ENCODE measurements at places on chromosomes 6 and 20.

GRCh38 chr6:23277521-23278179 is 708.3 kb downstream of the HDGFL1 start:
- DNase-seq: no peak

DNA sequence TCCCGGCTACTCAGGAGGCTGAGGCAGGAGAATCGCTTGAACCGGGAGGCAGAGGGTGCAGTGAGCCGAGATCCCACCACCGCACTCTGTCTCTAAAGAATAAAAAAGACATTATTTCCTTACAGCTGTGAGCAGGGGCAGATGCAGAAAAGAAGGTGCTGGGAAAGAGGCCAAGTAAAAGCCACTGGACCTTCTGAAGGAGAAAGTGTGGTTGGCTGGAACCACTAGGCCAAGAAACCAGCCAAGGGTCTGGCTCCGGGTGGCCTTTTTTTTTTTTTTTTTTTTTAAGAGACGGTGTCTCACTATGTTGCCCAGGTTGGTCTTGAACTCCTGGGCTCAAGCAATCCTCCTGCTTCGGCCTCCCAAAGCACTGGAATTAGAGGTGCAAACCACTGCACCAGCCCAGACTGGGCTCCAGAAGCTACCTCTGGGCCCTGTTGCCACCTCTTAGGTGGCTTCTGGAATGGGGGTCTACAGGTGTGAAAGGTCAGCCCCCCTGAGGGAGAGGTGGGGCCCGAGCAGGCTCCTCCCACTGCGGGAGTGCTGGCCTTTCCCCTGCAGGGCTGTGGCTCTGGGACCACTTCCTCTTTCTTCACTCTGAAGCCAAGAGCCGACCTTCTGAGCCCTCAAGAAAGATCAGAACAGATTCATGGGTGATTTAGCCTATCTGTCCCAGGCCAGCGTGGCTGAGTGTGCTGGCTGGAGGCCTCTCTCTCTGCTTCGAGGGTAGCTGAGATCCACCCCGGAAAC is at the start of gene FGD2:
Gene FGD2, plus strand, starts transcription at position 595 of the 750 bp plus-strand sequence. CDS start 163 bp downstream, outside the sequence.
- DNase-seq: no peak

- DNase-seq: no peak
These were observed 22.6 kb downstream of the PLCB1 start for GRCh38 chr20:8154638-8155037.

- DNase-seq: peak; percentile 61
These were observed 113.3 kb upstream of the SSTR4 start for GRCh38 chr20:22921595-22922421.

DNA sequence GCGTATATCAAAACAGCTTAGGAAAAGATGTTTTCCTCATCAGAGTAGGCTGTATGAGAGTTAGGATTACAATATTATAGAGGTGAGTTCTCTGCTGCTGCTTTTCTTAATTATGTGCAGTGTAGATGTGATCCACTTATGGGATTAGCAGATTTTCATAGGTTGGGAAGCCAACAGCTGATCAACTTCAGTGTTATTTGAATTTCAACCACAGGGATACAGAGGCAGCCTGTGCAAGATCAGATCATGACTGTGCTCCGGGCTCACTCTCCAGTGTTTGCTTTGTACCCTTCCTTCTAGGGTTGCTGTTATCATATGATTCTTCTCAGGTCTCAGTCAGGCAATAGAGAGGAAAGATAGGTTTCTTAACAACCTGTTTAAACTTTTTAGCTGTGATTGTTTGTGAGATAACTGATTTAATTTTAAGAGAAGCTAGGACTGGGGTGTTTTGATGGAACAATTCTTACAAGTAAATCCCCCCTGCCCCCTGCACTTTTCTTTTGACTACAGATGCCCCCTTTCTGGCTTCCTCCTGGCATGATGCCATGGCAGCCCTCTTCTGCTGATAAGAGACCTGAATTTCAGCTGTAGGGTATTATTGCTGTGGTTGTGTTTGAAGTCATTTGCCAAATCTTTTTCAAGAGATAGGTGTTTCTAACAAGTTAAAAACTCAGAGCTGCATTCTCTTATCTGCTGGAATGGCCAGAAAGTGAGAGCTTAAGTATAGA is 8.5 kb downstream of the RNF8 start:
- DNase-seq: no peak

GRCh38 chr6:71053475-71053874 is 96.6 kb upstream of the B3GAT2 start:
- no peak for DNase-seq

DNA sequence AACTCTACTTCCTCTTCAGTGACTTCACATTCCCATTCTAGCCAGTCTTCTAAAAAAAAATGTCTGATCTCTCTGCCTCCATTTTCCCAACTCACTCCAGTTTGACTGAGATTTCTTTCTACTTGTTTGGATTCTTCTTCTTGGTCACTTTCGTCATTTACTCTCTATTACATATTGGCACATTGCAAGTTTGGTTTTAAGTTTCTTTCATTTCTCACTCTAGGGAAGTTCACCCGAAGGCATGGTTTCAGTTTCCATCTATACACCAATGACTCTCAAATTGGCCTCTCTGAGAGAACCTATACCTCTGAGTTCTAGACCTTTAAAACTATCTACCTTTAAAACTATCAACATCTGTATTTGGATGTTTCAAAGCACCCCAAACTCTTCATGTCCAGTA is 51.3 kb downstream of the CD109 start:
- no peak for DNase-seq

DNA sequence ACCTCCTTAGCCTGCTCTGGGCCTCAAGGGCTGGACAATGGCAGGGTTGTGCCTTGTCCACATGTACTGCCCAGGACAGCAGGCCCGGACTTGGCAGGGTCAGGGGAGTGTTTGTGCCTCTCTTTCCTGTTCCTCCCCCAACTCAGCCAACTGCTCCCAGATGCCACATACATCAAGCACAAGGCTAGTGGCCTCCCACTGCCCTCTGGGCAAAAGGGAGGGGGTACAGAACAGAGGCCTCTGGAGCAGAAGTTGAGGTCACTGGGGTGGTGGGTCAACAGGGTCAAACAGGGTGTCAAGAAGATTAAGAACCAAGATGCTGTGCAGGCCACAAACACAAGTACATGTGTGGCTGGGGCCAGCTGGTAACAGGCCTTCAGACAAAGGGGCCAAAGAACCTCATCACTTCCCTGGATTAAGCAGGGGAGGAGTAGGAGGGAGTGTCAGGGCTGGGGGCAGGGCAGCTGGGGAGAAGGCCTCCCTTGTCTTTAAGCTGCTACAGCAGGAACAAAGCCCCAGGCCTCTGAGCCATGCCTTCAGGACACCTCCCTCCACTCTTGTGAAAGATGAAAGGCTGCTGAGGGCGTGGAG is 36.0 kb downstream of the KCNK5 start:
- no peak for DNase-seq

Measured in NCI-H226 (cell line).